T-helper 9 cell (primary cell): ENCODE measurements at places on chromosomes 2 and 18.

DNA sequence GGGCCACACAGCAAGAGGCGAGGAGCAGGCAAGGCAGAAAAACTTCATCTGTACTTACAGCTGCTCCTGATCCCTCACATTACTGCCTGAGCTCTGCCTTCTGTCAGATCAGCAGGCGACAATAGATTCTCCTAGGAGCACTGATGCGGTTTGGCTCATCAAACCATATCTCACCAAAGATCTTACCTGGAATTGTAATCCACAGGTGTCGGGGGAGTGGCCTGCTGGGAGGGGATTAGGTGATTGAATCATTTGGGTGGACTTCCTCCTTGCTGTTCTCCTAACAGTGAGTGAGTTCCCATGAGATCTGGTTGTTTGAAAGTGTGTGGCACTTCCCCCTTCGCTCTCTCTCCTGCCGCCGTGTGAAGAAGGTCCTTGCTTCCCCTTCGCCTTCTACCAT lies 647.3 kb downstream of the SOCS6 start:
- DNase-seq, result no peak

DNA sequence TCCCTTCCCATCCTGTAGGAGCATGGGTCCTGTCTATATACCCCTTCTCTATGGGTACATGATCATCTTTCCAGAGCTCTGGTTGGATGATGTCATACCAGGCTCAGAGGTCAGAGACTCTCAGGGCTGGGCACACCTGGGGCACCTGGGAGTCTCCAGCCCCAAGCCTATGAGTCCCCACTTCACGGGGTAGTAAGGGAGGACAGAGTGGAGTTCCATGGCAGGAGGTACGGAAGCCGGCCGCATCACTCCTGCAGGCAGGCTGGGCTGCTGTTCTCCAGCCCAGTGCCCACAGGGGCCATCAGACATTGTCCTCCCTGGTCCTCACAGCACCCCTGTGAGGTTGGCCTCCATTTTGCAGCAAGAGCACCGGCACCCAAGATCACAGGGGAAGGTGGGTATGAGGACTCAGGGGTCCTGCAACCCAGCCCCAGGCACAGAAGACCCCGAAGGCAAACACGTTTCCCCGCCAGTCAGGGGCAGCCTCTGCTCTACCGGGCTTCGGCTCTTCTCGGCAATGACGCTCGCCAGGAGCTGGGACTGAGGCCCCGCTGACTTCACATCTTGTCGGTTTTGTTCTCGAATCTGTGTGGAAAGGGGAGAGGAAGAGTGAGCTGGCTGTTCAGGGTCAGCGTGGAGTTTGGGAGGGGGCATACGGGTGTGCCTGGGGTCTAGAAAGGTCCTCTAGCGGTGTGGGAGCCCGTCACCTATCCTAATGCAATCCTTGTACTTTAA lies 91.5 kb downstream of the ADD2 start:
- no peak for DNase-seq

DNA sequence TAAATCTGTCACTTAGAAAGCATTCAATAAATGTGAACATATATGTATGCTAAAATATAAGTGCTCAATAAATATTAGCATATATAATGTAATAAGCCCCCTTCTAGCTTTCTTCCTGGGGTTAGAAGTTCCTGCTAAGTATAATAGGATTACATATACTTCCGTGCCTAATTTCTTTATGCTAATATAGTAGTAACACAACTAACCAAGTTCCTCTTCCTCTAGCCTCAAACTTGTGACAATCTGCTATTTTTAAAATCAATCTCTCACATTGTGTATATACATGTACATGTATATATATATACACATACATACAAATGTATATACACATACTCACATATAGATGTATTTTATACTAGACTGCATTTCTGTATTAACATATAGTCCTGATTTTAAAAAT lies 32.2 kb downstream of the TLK1 start:
- DNase-seq, result no peak

DNA sequence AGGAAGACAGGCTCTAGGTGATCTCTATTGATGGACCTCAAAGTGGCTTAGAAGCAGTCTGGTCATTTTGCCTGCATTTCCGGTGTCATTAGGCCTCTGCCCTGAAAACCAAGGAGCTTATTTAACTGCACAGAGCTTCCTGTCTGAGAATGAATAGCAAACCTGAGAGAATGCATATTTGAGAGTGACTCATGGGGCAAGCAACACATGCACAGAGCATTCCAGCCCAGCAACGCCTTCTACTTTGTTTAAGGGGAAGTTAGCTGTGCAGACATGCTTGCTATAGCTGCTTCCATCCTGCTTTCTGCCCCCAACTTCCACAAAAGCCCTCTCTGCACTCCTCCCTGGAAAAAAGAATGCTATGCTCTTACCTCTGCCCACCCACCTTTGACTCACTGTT lies 232.8 kb downstream of the GRB14 start:
- DNase-seq, result no peak

GRCh38 chr2:33343387-33343895 lies 133.0 kb upstream of the RASGRP3 start:
- no peak for DNase-seq

- DNase-seq, result no peak
Measured at GRCh38 chr2:127648321-127648720, 2.4 kb downstream of the GPR17 start.

DNA sequence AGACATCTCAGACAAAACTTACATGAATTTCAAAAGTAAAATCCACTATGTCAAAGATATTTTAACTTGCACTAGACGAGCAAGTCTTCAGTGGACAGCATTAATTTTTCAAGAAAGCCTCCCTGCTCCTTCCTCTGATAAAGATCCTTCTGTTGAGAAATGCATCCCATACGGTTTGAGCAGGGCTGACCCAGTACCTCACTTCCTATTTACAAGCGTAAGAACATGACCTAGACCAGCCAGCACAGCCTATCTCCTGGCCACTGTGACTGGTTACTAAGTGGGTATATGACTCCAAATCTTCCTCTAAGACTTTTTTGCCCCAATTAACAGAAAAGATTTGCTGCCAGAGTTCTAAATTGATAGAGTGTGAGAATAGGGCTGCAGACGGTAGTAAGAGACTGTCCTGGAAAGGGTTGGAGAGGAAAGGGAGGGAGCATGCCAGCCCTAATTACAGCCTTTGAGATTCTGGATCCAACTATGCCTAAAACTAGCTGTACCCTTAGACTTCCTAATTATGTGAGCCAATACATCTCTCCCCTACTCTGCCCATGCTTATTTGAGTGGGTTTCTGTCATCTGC lies 108.4 kb downstream of the PRELID3A start:
- DNase-seq, result no peak

- no peak for DNase-seq
Measured at GRCh38 chr2:7803515-7803914, 878.3 kb upstream of the ID2 start.

DNA sequence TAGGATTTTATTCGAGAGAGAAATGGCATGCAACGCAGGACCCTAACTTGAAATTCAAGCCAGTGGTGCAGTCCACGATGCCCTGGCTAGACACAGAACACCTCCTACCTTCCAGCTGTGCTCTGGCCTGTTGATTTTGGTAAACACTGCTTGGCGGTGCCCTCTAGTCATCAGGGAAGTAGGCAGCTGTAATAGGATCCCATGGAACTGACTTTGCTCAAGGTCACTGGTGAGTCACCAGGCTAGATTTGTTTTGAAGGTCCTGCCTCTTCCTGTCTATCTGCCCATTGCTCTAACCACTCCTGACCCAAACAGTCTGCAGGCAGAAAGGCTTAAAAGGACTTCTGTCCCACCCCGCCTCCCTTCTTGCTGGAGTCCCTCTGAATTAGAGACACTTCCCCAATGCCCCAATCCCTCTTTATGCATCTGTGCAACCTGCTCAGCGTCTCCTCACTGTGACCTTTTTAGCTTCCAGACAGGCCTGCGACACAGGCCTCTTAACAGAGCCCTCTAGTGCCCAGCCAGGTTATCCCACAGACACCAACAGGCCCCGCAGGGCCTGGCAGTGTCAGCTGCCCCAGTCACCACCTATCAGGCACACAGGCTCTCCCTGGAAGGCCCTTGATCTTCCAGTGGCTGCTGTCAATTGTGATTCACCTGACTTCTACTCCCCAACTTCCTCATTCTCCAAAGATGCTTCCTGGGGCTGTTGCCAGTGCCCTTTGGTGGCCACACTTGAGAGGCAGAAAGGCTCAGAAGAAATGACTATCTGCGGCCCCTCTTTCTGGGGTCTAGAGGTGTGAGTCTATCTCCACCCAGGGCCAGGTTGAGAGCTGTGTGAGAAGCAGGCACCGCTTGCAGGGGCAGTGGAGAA lies 5.2 kb downstream of the TMEM127 start:
- no peak for DNase-seq

DNA sequence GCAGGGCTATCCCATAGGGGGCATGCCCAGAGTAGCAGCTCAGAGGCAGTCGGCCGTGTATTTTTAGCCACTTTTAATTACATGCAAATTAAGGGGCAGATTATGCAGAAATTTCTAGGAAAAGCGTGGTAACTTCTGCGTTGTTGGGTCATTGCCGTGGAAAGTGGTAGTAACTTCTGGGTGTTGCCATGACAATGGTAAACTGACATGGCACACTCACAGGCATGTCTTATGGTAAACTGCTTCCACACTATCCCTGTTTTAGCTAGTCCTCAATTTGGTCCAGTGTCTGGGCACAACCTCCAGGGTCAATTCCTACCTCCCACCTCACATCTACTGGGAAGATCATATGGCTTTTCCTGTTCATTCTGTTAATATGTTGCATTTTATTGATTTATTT lies 428.9 kb upstream of the FANCL start:
- DNase-seq, result no peak

GRCh38 chr18:9758624-9759075 lies 50.5 kb downstream of the RAB31 start:
- DNase-seq, result no peak

GRCh38 chr18:23071285-23071684 lies 64.0 kb upstream of the CABLES1 start:
- peak; percentile 66 for DNase-seq

DNA sequence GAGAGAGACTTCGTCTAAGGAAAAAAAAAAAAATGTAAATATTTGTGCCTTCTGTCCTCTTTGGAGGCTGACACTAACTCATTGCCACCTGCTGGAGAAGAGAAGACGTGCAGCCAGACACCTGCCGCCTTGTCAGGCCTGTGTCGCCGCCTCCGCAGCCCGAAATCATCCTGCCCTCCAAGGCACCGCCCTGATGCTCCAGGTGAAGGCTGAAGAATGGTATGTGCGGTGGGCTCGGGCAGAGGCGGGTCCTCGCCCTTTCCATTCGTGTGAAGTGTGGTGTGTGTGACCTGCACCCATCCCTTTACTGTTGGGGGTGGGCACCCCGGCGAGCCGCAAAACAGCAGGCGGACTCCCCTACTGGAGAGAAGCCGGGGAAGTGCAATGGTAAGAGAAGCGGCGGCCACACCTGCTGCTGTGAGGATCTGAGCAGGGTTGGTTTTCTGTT lies 60.4 kb downstream of the FAM161A start:
- peak; percentile 50 for DNase-seq

DNA sequence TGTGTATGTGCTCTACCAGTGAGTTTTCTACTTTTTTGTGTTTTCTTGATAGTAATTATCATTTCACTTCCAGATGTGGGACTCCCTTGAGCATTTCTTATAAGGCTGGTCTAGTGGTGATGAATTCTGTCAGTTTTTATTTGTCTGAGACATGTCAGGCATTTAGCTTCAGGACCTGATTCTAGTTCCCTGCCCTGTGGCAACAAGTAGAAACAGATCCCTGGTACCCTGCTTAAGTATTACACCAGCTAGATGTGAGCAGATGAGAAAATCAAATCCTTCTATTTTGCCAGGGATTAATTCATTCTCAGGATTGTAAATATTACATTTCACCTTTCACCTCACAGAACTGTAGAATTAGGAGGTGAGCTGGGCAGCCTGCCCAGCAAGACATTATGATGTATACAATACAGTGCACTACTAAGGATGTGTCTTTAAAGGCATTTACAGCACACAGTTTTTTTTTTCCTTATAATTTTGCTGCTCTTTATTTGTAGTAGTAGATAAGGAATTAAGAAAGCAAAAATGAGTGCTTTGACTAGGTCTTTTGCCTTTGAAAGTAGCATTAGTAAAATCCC lies 35.1 kb downstream of the GALM start:
- no peak for DNase-seq

DNA sequence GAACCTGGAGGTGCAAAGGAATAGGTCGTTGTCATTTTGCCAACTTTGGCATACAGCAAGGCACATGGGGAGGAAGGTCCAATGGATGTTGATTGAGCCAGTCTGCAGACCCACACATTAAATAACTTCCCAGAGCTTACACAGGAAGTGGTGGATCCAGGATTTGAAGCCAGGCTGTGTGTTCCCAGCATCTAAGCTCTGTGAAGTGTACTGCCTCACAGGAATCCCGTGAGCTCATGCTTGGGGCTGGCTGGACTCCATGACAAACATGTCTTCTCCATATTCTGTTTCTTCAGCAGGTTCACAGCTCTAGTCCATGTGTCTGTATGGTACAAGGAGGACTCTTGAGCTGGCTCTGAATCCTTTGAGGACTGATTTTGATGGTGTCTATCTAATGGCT lies 63.9 kb downstream of the KLHL29 start:
- DNase-seq, result no peak

DNA sequence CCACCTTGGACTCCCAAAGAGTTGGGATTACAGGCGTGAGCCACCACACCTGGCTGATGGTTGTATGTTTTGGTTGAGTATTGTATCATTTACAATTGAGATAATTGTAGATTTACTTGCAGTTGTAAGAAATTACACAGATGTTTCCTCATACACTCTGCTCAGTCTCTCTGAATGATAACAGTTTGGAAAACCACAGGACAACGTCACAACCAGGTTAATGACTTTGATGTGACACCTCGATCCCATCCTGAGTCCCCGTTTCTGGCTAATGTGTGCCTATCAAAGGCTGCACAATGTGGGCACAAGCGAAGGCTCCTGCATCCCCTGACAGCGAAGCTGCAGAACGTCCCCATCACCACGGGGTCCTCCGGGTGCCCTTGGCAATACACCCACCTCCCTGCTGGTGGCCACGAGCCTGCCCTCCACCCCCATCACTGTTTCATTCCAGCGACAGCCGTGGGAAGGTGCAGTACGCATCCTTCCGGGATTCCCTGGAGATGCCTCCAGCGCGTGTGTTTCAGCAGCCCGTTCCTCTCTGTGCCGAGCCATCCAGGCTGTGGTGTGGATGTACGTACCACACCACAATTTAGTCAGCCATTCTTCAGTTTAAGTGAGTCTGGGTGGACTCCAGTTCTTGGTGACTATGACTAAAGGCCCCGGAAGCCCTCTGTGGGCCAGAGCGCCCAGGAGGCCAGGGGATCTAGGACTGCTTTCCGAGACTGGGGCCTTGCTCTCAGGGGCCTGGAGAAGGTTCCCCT lies 4.3 kb upstream of the PDCD1 start:
- no peak for DNase-seq
